ENCODE measurements at places on chromosomes 2 and 18.

DNA sequence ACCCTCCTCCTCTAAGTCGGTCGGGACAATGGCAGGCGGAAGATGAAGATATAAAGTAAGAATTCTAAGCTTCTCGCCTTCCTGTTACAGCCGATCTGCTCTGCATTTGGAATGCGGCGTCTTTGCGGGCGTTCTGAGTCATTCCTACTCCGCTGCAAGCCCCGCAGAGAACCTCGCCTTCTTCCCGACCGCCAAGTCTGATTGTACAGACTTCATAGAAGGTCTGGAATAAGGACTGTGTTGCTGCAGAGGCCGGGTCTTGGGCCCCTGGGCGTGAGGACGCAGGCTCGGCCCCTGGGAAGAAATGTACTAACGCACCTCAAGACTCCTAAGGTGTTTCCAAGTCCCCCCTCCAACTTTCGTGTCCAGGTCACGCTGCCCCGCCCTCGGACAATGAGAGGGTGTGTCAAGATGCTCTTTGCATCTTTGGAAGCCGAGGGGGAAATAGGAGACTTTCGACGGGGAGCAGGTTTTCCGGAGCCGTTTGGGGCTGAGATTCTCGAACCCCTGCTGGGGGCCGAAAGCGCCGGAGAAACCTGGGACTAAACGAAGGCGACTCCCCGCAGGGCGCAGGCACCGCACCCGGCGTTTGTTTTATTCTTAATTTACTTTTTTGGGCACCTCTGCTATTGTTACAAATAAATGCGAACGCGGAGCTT is 12.7 kb upstream of the PAX3 start:
- DNase-seq: no peak

GRCh38 chr2:1509271-1510065 is 96.2 kb downstream of the TPO start:
- DNase-seq: no peak

DNA sequence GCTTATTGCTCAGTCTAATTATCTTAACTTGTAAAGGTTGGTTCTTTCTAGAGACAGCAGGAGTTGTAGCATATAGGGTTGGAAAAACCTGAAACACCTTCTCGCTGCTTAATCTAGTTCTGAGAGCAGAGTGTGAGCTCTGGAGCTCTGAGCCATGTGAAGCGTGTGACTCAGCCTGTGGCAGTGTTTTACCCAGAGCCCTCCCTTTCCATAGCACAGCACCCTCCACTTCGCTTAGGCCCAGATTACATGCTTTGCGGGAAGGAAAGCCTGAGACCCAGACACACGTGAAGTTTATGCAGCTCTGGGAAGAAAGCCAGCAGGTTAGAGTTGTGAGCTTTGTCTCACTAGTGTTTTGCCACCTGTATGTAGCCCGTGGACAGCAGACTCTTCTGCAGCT is 74.5 kb downstream of the INPP4A start:
- DNase-seq: no peak

DNA sequence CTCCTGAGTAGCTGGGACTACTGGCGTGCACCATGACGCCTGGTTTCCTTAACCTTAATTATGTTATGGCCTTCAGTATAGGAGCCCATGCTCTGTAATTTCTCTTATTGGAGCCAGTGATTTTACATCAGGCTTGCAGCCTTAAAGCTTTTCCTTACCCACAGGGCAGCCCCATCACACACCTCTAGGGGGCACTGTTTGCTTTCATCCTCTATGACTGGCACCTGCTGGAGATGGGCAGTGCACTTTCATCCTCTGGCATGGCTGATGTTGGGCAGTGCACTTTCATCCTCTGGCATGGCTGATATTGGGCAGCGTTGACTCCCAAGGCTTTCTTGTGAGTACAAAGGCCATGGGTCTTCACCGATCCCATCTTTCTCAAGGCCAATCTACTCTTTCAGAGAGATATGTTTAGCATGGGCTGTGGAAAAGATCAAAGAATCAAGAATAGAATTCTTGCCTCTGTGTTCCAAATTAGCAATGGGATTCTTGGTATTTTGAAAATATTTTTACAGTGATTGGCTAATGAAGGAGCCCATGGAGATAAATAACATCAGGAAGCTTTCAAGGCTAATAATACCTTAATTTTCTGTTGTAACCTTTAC is 80.7 kb upstream of the MEX3C start:
- DNase-seq: peak; percentile 3

DNA sequence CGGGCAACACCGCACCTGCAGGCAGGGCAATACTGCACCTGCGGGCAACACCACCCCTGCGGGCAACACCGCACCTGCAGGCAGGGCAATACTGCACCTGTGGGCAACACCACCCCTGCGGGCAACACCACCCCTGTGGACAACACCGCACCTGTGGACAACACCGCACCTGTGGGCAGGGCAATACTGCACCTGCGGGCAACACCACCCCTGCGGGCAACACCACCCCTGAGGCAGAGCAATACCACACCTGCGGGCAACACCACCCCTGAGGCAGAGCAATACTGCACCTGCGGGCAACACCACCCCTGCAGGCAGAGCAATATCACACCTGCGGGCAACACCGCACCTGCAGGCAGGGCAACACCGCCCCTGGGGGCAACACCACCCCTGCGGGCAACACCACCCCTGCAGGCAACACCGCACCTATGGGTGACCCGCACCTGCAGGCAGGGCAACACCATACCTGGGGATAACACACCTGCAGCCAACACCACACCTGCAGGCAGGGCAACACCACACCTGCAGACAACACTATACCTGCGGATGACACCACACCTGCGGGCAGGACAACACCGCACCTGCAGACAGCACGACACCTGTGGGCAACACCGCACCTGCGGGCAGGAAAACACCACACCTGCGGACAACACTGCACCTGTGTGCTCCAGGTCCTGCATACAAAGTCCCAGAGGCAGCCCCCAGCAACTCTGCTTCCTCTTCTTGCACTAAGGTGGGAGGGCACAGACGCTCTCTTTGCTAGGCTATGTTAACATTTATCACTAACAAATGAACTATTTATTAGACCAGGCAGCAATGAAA is 57.7 kb downstream of the EIPR1 start:
- DNase-seq: no peak

GRCh38 chr18:24995056-24995455 is 356.9 kb downstream of the ZNF521 start:
- DNase-seq: no peak

- no peak for DNase-seq
Measured at GRCh38 chr18:79572848-79573451, 106.7 kb upstream of the CTDP1 start.

DNA sequence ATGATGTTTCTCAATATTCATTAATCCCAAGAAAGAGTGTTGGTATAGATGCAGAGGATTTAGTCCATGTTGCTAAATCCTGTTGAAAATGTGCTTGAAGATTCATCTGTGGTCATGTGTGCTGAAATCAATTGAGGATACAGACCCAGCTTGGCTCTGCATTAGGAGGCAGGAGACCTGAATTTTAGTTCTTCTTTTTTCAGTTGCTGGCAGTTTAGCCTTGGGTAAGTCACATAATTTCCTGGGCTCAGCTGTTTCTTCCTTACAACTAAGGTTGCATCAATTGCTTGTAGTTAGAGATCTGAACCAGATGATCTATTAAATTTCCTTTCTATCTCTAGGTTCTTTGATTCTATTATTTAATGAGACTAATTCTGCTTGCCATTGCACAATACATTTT is 54.4 kb downstream of the SETBP1 start:
- DNase-seq: no peak

DNA sequence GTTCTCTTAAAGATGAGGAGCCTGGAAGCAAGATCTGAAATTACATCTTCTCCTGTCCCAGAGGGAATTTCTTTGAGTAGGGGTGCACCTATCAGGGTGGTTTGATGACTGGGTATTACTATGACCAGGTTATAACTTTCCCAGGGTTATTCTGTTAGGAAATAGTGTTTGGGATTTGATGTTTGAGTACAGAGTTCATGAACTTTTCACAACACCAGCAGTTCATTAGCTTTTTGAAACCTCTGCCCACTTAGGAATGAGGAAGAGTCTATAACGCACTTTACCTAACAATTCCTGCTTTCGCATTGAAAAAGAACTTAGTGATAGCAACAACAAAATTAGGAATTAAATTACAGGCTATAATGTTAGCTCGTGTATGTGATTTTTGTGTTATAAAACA is 58.6 kb downstream of the ALMS1 start:
- DNase-seq: no peak

DNA sequence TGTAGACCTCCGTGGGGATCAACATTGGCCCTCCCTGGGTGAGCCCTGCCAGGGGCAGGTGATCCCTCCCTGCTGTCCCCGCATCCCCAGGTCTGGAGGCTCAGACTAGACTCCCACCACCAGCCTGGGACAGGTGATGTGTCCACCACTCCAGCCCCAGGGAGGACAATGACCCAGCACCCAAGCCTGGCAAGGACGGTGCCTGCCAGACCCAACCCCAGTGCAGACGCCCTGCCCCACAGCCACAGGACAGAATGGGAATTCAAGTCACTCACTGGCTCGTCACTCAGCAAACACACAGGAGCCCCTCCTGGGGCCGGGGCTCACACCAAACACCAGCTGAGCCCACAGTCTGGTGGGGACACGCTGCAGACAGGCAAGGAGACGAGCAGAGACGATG is 239.7 kb downstream of the ATAD2B start:
- no peak for DNase-seq

GRCh38 chr2:200703127-200703925 is 108.4 kb upstream of the BZW1 start:
- DNase-seq: no peak

DNA sequence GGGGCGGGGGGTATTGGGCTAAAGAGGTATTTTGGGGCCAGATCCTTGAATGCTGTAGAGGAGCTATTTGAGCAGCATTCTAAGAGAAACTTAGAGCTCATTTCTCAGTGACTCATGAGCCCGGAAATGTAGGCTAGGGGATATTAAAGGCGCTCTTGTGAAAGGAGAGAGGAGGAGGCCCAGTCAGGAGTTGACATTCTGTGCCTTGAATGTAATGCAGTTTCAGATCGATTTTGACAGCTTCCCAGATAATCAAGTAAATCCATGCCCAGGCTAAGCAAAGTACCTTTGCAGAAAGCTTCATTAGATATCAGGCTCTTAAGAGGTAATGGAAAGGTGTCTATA is 1.5 kb downstream of the CAB39 start:
- no peak for DNase-seq

GRCh38 chr2:240974771-240975572 is 23.4 kb upstream of the SNED1 start:
- no peak for DNase-seq

GRCh38 chr2:67927501-67927900 is 135.3 kb downstream of the C1D start:
- DNase-seq: no peak

- peak; percentile 29 for DNase-seq
Measured at GRCh38 chr2:113910110-113910717, 20.3 kb downstream of the ACTR3 start.

- DNase-seq: no peak
Measured at GRCh38 chr2:127011796-127012195, 95.2 kb downstream of the BIN1 start.

DNA sequence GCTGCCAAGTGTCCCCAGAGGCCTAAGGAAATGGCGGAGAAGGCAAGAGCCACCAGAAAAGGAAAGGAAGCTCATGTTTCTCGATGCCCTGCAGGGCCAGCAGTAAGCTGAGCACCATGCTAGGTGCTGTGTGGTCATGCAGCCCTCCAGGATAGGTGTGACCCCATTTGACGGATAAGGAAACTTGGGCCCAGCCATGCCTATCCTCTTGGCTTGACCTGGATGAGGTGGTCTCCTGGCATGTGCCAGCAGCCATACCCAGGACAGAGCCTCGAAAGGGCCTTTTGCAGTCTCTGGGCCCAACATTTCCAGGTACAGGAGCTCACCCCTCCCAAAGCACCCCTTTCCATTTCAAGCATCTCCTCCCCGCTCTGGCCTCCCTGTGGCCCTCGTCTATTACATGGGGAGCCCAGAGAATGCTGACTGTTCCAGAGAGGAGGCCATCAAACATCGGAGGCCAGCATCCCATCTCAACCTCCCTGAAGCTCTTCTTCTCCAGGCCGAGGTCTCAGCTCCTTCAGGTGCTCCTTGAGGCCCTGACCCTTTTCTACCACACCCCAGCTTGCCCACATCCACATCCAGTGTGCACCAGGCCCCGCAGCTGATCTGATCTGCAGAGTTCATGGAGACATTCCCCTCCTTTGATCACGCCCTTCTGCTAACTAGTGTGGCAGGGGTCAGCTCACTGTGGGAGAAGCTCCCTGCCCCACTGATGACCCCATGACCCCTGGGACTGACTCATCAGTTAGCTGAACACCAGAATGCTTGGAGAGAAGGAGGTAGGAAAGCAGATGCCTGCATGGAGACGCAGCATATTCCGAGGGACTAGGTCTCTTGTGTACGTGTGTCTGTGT is 208.4 kb downstream of the TNS1 start:
- no peak for DNase-seq

DNA sequence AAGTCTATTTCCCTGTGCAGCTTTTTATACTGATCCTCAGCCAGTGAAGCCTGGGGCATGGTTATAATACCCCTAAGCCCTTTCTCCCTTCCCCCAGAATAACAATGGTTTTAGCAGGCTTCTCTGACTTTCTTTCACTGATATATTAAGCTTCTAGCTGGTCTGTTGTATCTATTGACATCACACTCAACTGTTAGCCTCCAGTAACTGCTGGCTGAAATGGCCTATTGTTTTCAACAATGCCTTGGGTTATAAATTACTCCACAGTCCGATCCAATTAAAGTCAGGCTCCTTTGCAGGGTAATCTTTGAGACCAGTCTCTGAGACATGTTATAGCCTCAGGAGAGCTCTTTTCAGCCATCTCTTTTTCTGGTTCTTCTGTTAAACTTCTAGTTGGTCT is 2.9 kb upstream of the SLC9A4 start:
- no peak for DNase-seq

DNA sequence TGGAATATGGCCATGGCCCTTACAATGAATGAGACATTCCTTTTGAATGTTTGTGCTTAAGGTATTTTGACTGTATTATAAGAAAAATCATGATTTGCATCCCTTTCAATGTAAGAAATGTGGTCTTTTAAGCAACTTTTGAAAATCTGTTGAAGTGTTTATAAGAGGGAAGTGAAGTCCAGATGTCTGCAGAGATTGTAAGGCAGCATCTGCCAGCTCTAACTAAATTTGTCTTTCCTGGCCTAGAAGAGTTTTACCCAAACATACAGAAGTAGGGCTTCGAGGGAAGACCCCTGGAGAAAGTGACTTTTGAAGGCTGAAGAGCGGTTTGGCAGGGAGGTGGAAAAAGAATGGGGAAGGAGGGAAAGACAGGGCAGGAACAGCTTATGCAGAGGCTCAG is 12.2 kb downstream of the EML6 start:
- no peak for DNase-seq

GRCh38 chr2:219042750-219043149 is 1.4 kb upstream of the CFAP65 start:
- no peak for DNase-seq

- DNase-seq: no peak
Measured at GRCh38 chr2:52613064-52613463, 1154.5 kb upstream of the CHAC2 start.
